ENCODE measurements at places on chromosomes 5 and 9. TPM values are rescaled to one million over a fixed set of nuclear protein-coding genes. Genes with fewer than 3 reads are reported as not detected.

The IFNK gene
- total RNA-seq: not detected

GRCh38 chr9:18707061-18707461 is 233.1 kb downstream of the ADAMTSL1 start:
- no peaks in the 10 kb centered on the region for H3K27me3 ChIP-seq
- H3K4me3 ChIP-seq: no peak overlapping the region
- no peak for DNase-seq
- peaks cover 4% of the 10 kb centered on the region for H3K4me1 ChIP-seq

DNA sequence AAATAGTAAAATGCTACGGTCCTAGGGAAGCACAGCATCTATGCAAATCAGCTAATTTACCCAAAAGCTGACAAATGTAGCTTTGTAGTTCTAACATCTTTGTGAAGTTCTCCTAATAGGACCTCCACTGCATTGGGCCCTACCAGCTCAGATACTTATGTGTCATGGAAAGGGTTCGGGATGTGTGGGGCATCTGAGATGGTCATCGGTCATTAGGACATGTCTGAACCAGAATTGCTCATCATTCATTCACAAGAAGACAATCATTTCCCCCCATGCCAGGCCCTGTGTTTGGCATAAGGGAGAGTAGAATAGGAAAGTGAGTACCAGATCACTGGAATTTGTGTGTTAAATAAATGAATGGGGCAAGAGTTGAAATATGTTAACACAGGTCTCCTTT is 35.7 kb downstream of the PWWP2A start:
- DNase-seq: no peak
- no peak overlapping the region for H3K4me3 ChIP-seq
- H3K27ac ChIP-seq: no peak overlapping the region
- H3K27me3 ChIP-seq: no peaks in the 10 kb centered on the region
- H3K36me3 ChIP-seq: no peaks in the 10 kb centered on the region

DNA sequence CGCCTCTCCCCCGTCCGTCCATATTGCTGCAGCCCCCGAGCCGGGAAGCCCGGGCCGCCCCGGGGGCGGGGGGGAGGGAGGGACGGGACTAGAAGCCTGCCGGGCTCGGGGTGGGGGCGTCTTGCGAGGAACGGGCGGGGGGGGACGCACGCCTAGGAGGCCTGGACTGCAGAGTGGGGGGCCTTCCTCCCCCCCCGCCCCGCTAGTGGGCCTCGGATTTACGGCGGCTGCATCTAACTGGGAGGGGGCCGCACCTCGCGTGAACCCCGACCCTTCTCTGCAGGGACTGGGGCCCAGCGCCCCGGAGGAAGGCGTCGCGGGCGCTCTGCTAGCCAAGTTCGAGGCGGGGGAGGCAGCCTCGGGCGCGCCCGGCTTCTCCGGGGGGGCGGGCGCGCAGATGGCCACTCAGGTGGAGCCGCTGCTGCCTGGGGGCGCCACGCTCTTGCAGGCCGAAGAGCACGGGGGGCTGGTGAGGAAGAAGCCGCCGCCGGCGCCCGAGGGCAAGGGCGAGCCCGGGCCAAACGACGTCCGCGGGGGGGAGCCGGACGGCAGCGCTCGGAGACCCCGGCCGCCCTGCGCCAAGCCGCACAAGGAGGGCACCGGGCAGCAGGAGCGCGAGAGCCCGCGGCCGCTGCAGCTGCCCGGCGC is at the start of gene LARP1:
Gene LARP1 (plus strand): TSS at position 17 of the 648 bp plus-strand sequence. CDS start 381 bp downstream, at position 398.
- no peaks in the 10 kb centered on the region for H3K27me3 ChIP-seq
- peak within 1 kb of the TSS; percentile 93 for H3K27ac ChIP-seq
- H3K4me1 ChIP-seq: peaks cover 23% of the 10 kb centered on the region

GRCh38 chr9:127862075-127863011 is 7.9 kb upstream of the ENG start:
- H3K27me3 ChIP-seq: no peaks in the 10 kb centered on the region
- H3K27ac ChIP-seq: peak overlapping the region; percentile 78
- peaks cover 2% of the 10 kb centered on the region for H3K36me3 ChIP-seq
- no peak overlapping the region for H3K4me3 ChIP-seq
- H3K4me1 ChIP-seq: peaks cover 84% of the 10 kb centered on the region
- DNase-seq: peak; percentile 79

- H3K27me3 ChIP-seq: peaks cover 29% of the 10 kb centered on the region
- no peak overlapping the region for H3K4me3 ChIP-seq
- no peak for DNase-seq
- H3K4me1 ChIP-seq: peaks cover under 1% of the 10 kb centered on the region
- H3K36me3 ChIP-seq: no peaks in the 10 kb centered on the region
- no peak overlapping the region for H3K27ac ChIP-seq
Measured at GRCh38 chr9:136249877-136250559, 4.4 kb upstream of the QSOX2 start.

DNA sequence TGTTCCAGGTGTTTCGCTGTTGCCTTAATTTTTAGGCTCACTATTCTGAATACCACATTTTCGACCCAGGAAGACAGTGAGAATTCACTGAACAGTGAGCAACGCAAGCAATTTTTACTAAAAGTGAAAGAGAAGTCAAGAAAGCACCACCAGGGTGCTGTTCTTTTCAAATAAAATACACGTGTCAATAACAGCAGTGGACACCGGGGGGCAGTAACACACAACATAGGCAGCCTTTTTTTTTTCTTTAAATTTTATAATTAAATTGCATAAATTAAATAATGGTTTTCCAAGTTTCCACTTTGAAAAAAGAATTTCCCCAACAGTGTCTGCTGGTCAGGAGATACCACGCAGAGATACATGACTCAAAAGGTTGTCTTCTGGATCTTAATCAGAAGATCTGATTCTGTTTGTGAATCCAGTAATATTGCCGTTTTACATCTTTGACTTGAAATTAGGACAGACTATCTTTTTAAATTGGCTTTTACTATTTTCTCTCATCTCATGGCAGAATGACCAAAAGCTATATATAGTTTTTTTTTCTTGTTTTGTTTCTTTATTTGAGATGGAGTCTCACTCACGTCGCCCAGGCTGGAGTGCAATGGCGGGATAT is 47.1 kb upstream of the SH3GL2 start:
- no peaks in the 10 kb centered on the region for H3K36me3 ChIP-seq
- DNase-seq: no peak
- H3K27me3 ChIP-seq: no peaks in the 10 kb centered on the region
- H3K4me3 ChIP-seq: no peak overlapping the region
- no peak overlapping the region for H3K27ac ChIP-seq

GRCh38 chr5:119578937-119579336 is 50.4 kb upstream of the FAM170A start:
- H3K27me3 ChIP-seq: no peaks in the 10 kb centered on the region
- no peaks in the 10 kb centered on the region for H3K36me3 ChIP-seq
- no peak for DNase-seq
- no peak overlapping the region for H3K4me3 ChIP-seq
- H3K4me1 ChIP-seq: no peaks in the 10 kb centered on the region

Data from left lung (tissue), 14 donors.